Suppressor macrophage (primary cell): ENCODE measurements at places on chromosomes 1 and 21.
A peak's percentile ranks its signal among the peaks of the same experiment; 100 is the strongest.

DNA sequence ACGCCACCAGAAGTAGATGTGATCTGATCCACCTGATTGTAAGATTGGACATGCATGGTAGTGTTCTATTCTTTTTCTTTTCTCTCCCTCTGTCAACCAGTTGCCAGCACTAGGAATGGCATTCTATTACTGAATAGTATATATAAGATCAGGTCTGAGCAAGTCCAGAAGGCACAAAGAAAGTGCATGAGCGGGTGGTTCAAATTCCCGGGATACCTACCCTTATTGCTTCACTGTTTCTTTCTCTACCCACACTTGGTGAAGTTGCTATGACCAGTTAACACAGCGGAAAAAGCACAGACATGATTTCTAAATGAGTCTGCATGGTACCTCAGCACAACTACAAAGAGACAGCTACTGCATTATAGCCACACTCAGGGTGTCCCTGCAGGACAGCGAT, 64.0 kb downstream of the SLC9A1 start:
- DNase-seq, result no peak

- no peak for DNase-seq
Measured at GRCh38 chr21:33033094-33033951, 7.6 kb downstream of the OLIG2 start.

DNA sequence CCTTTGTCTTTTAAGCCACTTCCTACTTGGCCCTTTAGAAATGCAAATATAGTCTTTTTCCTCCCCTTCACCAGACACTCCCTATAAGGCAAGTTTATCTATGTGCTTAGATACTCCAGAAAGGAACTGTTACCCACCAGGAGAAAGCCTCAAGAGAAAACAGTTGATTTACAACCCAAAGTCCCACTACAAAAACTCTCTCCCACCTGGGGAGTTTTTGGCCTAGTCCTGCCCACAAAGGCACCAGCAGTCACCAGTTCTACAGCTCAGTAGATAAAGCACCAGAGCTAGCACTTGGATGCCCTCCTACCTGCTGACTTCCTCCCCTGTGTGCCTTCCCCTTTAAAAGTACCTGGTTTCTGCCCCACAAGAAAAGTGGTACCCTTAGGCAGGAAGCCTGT, 27.7 kb upstream of the HAO2 start:
- no peak for DNase-seq

DNA sequence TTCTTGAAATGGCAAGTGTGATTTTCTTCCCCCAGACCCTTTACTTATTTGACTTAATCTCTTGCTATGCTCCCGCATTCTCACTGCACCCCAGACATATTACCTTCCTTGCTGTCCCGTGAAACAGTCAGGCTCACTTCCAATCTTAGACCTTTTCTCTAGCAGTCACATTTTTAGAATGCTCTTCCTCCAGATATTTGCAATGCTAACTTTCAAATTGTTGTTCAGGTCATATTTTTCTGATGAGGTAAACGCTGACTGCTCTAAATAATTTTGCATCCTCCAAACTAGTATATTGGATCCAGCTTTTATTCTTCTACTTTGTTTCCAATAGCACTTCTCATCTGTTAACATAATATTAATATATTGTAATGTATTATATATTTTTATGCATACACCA, 648.2 kb upstream of the NEGR1 start:
- DNase-seq, result no peak

- no peak for DNase-seq
Measured at GRCh38 chr1:49364676-49365075, 588.0 kb upstream of the BEND5 start.

GRCh38 chr1:53542551-53542950, 83.4 kb downstream of the DMRTB1 start:
- DNase-seq, result no peak

DNA sequence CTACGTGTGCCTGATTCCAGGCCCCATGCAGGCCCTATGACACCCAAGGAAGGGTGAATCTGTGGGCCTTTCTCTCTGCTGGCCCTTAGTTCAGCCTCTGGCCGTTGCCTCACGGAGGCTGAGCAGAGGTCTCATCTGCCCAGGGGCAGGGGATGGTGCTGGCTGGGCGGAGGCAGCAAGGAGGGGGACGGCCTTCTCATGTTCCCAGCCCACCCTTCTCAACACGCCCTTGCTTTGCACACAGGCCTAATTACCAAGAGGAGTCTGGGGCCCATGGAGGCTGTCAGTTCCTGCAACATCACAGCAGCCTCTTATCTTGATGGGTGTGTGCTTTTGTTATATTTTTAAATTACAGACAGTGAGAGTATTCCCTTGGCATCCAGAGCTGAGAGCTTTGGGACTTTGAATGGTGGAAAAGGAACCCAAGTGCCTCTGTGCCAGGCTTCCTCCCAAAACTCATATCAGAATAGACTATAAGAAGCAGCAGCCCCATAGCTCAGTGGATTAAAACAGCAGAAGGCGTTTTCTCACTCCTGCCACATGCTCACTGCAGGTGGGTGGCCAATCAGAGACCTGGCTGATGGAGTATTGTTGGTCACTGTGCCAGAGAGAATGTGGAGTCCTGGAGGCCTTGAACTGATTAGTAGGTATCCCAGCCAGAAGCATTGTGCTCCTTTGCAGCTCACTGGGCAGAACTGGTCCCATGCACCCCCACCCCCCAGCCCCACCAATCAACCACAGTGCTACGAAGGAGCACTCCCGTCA, 164.9 kb downstream of the CAMTA1 start:
- DNase-seq, result no peak

- no peak for DNase-seq
Measured at GRCh38 chr1:53962395-53962794, 16.2 kb downstream of the LRRC42 start.

- no peak for DNase-seq
Measured at GRCh38 chr1:223765036-223765718, 52.8 kb downstream of the CAPN2 start.

GRCh38 chr1:181812208-181812607, 249.3 kb downstream of the ZNF648 start:
- DNase-seq, result no peak

GRCh38 chr1:185244015-185244747, 72.9 kb downstream of the IVNS1ABP start:
- peak; percentile 71 for DNase-seq

DNA sequence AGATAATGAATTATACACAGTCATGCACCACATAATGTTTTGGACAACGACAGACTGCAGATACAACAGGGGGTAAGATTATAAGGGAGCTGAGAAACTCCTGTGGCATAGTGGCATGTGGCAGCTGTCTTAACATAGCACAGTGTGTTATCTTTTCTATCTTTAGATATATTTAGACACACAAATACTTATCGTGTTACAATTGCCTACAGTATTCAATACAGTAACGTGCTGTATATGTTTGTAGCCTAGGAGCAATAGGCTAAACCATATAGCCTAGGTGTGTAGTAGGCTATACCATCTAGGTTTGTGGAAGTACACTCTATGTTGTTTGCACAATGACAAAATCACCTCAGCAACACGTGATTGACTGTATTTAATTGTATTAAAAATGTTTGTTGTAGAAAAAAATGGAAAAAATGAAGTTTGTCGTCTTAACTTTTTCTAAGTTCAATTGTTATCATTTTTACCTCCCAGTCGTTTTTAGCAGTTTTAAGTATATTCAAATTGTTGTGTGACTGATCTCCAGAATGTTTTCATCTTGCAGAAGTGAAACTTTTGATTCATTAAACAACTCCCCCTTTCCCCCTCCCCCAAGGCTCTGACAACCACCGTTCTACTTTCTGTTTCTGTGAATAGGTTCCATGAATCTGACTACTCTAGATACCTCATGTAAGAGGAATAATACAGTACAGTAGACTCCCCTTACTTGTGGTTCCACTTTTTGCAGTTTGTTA, 351.0 kb upstream of the B3GALT2 start:
- peak; percentile 39 for DNase-seq

DNA sequence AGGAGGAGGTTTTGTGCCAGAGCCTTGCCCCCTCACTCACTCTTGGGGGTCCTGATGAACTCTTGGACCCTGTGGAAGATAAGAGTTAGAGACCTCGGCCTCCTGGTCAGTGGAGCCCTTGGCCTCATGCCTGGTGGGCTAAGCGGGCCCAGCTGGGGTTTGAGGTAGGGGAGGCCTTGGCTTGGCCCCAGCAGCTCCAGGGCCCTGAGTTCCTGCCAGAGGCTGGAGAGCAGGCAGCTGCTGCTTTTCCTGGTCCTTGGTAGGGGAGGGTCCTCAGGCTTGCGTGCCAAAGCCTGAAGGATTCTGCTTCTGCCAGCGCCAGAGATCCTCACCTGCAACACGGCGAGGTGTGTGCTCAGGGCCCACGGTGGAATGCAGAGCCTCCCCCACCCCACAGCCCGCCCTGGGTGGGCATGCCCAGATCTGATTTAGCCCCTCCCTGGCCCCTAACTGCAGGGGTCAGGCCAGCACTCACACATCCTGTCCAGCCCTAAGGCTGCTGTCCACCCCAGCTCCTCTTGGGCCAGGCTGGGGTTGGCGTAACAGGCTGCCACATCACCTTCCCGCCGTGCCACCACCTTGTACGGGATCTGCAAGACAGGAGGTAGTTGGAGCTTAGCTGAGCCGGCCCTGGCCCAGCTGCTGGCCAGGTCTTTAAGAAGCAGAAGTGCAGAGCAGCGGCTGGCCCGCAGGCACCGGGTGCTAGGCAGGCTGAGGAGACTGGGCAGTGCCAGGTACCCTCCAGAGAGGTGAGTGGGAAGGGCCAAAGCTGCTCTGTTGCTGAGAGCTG, 4.7 kb downstream of the GALE start:
- DNase-seq, result no peak

- DNase-seq, result peak; percentile 72
Measured at GRCh38 chr1:74689621-74690363, 16.2 kb upstream of the ERICH3 start.

DNA sequence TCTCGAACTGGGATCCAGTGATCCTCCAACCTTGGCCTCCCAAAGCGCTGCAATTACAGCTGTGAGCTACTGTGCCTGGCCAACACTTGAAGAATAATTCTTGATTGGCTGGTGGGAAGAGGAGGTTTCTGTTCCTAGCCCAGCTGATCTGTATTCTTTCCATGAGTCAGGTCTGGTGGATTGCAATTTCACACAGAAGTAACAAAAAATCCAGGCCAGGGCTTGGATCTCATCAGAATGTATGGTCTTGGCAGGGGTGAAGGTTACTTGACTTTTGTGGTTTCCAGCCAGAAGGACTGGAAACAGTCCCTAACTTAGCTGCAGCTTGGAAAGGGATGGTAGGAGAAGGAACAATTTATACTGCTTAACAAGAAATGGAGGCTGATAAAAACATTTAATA, 5.1 kb upstream of the HP1BP3 start:
- DNase-seq, result no peak

DNA sequence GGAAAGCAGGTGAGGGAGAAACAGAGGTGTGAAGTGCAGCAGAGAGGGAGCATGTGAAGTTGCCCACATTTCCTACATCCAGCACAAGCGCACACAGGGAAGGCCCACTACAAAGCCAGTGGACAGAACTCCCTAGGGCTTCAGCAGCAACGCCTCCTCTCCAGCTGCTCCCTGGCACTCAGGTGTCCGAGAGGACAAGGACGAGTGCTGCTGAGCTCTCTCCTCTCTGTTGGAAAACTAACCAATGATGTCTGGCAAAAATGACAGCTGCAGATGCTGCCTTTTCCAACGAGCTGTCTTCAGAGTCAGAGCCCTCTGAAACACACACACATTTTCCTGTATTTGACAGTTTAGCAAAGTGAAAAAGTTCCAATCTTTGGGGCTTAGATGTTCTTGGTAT, 86.8 kb downstream of the HSF2BP start:
- no peak for DNase-seq

GRCh38 chr1:201094832-201095231, 17.4 kb downstream of the CACNA1S start:
- no peak for DNase-seq

GRCh38 chr1:6935361-6935883, 150.2 kb downstream of the CAMTA1 start:
- no peak for DNase-seq

DNA sequence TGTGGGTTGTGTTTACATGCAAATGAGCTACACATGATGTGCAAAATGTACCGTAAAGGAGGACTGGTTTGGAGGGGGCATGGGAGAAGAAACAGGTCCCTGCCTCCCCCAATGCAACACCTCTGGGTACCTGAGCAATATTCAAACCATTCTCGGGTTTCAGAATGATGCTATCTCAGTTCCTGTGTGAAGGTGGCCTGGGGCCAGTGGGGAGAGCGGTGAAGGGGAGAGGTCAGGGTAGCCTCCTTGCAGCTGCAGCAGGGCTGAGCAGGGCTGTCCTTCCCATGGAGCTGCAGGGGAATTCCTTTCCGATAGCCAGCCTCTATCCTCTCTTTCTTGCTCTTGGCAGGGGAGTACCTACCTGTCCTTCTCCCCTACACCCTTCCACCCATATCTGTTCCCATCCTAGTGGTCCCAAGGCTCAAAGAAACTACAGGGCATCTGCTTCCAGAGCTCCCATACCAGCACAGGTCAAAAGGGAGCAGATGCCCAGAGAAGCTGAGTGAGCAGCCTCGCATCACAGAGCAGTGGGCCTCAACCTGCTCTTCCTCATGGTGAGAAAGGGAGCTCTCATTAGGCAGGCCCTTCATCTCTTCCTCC, 11.9 kb downstream of the MEF2D start:
- no peak for DNase-seq

GRCh38 chr1:119865627-119866026, 30.7 kb downstream of the ADAM30 start:
- no peak for DNase-seq

DNA sequence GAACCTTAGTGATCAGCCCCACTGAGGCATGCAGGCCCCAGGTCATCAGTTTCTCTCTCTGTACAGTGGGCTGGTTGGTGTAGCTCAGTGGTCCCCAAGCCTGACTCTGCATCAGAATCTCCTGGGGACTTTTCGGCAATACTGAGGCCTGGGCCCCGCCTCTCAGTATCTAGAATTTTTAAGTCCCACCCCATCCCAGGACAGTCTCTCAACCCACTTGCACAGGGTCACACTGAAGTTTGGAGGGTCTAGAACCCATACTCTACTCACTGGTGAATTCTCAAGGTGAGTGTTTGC, 216.4 kb downstream of the MATN1 start:
- DNase-seq, result no peak

DNA sequence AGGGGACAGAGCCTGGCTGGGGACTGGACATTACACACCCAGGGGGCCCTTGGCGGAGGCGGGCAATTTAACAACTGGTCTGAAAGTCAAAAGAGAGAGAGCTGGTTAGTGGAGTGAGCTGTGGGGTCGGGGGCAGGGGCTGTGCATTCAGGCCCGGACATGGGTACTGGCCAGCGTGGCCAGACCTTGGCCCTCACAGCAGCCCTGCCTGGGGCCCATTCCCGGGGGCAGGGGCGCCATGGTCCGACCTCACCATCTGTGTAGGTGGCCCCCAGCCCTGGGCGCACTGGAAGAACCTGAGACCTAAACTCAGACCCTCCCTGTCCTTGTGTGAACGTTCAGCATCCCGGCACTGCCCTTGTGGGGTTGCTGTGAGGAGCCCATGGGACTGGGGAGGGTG, 5.0 kb downstream of the CLDN19 start:
- no peak for DNase-seq
